ENCODE measurements at places on chromosomes 2 and 18.

DNA sequence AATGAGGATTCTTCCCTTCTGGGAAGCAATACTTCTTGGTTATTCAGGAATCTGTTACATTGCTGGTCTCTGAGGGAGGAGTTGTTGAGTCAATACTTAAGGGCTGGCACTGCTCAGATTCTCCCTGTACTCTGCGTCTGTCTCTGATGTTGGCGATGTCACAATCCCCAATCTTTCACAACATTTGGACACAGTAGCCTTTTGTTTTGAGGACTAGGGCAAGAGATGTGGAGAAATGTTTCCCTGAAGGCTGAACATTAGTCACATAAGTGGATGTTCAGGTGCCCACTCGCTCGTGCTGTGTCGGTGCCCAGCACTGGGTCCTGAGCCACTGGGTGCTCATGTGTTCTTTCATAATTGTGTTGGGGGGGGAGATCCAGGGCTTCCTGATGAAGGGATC is 55.0 kb downstream of the MAPK4 start:
- no peak for DNase-seq
- H3K27me3 ChIP-seq, result peaks cover 3% of the 10 kb centered on the region
- H3K4me1 ChIP-seq, result no peaks in the 10 kb centered on the region
- no peak overlapping the region for H3K27ac ChIP-seq
- no peaks in the 10 kb centered on the region for H3K36me3 ChIP-seq

DNA sequence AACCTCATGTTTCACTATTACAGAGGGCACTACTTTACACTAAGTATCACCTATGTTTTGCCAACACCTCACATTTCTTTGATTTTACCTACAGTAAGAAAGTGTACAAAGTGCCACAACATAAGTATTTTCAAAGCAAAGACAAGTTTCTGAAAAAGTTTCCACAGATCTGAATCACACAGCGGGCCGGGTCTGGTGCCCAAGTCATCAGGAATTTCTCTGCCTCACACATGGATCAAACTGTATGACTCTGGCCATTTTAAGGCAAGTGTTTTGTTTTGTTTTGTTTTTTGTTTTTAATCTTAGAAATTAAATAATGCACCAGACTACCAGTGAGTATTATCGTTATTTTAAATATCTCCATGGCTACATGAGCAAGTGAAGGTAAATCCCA is 73.4 kb downstream of the ZNF516 start:
- no peak for DNase-seq
- no peak overlapping the region for H3K4me3 ChIP-seq
- H3K36me3 ChIP-seq, result no peaks in the 10 kb centered on the region
- peaks cover 5% of the 10 kb centered on the region for H3K27me3 ChIP-seq
- H3K27ac ChIP-seq, result no peak overlapping the region
- no peaks in the 10 kb centered on the region for H3K4me1 ChIP-seq

GRCh38 chr2:149080971-149081370 is 42.5 kb downstream of the LYPD6B start:
- DNase-seq, result no peak
- H3K27ac ChIP-seq, result no peak overlapping the region
- H3K27me3 ChIP-seq, result peaks cover 16% of the 10 kb centered on the region
- H3K4me3 ChIP-seq, result no peak overlapping the region
- H3K36me3 ChIP-seq, result no peaks in the 10 kb centered on the region

- peaks cover 18% of the 10 kb centered on the region for H3K4me1 ChIP-seq
- H3K27me3 ChIP-seq, result no peaks in the 10 kb centered on the region
- no peak overlapping the region for H3K4me3 ChIP-seq
- H3K27ac ChIP-seq, result no peak overlapping the region
These were observed 29.8 kb downstream of the PCBP1 start for GRCh38 chr2:70116936-70117552.

Measured in activated CD4-positive, alpha-beta memory T cell treated with anti-CD3 and anti-CD28 coated beads, Interleukin-2, amount 10 ng/mL, durations not matched to agents 7 days and 5 days (primary cell).